Urothelium cell line (cell line): ENCODE measurements at places on chromosomes 3 and 15.

DNA sequence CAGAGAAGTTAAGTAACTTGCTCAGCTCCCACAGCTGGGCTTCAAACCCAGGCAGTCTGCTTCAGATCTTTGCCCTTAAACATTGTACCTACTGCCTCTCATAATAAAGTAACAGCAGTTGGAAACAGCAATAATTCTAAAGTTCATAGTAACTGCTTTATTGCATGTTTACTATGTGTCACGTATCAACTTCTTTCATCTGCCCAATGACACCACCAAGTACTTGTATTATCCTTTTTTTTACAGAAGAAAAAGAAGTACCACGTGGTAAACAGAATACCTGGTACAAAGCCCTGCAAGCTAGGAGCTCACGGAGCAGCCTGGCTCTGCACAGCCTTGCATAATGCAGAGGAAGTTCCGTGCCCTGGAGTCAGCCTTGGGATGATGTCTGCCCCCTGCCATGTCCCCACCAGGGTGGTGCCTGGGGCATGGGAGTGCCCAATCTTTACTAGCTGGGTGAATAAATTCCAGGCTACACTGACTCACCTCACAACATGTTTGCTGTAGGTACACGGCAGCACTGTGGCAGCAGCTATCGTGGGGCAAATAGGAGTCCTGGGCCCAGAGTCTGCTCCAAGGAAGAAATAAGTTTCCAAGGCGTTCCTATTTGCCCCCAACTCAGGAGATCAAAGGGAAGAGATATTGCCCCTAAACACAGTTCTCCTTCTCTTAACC is 77.2 kb downstream of the LDHAL6B start:
- peak; percentile 45 for DNase-seq

DNA sequence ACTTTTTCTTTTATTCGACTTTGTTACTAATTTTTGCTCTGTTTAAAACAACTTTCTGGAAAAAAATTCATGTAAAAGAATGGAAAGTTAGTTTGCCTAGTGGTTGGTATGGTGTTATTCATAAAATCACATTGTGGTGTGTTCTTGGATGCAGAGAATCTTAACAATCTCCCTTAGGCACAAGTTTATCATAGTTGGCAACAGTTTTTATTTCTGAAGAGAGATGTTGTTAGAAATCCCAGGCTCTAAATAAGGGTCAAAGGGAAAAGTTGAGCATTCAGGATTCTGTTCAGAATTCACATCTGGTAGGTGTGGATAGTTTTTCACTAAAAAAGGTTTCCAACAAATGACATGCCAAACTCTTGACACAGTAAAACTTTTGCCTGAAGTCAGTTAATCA is 6.4 kb downstream of the DUT start:
- no peak for DNase-seq

- DNase-seq, result no peak
These were observed 140.3 kb downstream of the TJP1 start for GRCh38 chr15:29681946-29682345.

GRCh38 chr15:37837276-37837675 is 97.2 kb upstream of the TMCO5A start:
- DNase-seq, result no peak

GRCh38 chr3:140463355-140463754 is 214.5 kb upstream of the TRIM42 start:
- no peak for DNase-seq

- no peak for DNase-seq
These were observed 35.2 kb upstream of the SLC24A5 start for GRCh38 chr15:48085591-48085930.
